ENCODE measurements at places on chromosomes 7 and 10.

DNA sequence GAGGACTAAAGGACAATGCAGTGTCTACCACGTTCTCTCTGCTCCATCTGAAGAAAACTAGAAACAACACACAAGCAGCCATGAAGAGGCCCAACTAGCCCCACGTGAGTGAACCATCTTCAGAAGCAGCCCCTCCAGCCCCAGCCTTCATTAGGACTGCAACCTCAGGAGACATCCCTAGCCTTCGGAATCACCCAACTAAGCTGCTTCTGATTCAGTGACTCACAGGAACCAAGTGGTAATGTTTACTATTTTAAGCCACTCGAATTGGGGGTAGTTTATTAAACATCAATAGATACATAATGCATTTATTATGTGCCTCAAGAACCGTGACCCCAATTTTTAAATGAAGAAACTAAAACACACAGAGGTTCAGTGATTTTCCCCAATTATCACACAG is 22.6 kb downstream of the ARHGAP12 start:
- DNase-seq = no peak

GRCh38 chr7:139861803-139862202 is 32.7 kb downstream of the TBXAS1 start:
- DNase-seq = no peak

GRCh38 chr7:140081774-140082425 is 19.1 kb upstream of the PARP12 start:
- no peak for DNase-seq

DNA sequence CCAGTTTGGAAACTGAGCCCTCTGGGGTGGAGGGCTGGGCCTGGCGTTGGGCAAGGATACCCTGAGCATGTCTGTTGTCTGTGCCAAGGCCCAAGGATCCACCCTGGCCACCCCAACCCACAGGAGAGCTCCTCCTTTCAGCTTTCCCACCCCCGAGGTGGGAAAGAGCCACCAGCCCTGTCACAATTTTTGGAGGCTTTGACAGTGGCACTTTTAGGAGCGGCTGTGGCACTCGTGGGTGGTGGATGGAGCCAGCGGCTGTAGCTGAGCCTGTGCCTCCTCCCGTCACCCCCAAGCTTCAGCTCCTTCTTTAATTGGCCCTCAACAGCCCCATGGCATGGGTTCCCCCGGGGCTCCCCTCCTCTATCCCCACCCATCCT is 18.2 kb upstream of the ZNF862 start:
- no peak for DNase-seq

DNA sequence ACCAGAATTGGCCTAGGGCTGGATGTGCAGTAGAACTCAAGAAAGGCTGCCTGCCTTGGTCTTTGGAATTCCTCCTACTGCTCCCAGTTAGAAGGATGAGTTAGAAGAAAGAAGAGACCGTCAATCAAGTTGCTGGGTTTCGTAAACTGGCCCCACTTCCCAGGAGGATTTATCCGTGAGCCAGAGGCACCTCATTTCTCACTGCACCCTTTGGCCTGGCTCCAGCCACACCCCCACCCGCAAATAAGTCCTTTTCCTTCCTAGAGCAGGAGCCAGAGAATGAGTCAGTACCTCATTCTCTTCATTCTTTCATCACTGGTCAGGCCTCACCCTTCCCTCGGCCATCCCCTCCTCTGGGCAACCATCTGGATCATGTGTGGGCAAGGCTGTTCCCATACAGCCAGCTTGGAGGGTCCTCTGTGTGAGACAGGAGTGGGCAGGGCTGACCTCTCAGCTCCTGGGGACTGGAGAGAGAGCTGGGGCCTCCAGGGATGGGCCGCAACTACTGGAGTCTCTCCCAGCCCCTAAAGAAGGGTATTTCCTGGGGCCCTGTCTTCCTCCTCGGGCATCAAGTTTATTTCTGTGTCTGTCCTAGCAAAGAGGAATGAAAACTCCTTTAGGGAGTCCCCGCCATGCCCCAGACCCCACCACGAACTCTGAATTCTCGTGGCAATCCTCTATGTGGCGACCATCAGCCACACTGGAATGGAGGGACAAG is 87.2 kb upstream of the DUSP5 start:
- no peak for DNase-seq

GRCh38 chr7:41975849-41976248 is 261.2 kb downstream of the GLI3 start:
- DNase-seq = no peak

DNA sequence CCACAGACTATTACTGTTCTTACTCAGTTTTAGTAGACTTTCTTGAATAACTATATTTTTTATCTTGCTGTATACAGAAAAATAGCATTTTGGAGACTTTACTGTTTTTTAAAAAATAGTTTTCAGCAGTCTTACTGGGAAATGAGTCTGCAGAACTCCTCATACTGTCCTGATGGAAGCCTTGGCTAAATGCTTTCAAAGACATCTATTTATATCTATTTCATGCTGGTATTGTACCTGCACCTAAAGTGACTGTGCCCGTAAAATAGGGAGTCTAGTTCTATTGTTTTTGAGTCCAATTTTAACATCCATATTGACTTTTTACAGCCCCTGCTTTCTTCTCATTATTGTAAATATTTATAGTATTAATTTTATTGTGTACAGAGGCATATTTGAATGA is 288.6 kb upstream of the CDC14C start:
- DNase-seq = no peak

GRCh38 chr7:3835109-3835508 is 534.1 kb downstream of the SDK1 start:
- no peak for DNase-seq

DNA sequence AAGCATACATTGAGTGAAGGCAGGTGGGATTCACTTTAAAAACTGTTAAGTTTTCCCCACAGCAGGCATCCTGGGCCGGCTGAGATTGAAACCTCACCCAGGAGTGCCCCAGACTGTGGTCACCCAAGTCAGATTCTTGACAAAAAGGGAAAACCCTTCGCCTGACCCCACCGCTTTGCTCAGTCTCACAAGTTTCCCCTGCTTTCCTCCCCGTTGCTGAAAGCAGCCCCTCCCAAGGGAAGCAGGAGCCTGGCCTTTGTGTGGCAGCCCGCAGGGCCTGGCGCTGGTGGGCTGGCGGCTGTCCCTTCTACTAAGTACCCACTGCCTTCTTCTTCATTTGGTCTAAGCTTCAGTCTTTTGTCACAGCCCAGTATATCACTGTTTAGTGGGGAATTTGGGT is 16.0 kb downstream of the RNF32 start:
- no peak for DNase-seq

DNA sequence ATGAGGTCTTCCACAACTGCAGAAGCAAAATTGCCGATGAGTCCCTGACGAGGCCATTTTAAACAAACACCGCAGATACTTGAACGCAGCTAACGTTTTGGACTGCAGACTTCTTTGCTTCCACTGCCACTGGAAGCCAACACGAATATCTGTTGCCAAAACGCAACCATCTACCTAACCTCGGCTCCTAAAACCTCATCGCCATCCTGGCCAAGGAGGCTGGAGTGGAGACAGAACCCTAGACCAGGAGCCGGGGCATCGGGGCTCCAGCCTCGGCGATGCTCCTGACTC is 493 bp downstream of the WDR91 start:
- no peak for DNase-seq

DNA sequence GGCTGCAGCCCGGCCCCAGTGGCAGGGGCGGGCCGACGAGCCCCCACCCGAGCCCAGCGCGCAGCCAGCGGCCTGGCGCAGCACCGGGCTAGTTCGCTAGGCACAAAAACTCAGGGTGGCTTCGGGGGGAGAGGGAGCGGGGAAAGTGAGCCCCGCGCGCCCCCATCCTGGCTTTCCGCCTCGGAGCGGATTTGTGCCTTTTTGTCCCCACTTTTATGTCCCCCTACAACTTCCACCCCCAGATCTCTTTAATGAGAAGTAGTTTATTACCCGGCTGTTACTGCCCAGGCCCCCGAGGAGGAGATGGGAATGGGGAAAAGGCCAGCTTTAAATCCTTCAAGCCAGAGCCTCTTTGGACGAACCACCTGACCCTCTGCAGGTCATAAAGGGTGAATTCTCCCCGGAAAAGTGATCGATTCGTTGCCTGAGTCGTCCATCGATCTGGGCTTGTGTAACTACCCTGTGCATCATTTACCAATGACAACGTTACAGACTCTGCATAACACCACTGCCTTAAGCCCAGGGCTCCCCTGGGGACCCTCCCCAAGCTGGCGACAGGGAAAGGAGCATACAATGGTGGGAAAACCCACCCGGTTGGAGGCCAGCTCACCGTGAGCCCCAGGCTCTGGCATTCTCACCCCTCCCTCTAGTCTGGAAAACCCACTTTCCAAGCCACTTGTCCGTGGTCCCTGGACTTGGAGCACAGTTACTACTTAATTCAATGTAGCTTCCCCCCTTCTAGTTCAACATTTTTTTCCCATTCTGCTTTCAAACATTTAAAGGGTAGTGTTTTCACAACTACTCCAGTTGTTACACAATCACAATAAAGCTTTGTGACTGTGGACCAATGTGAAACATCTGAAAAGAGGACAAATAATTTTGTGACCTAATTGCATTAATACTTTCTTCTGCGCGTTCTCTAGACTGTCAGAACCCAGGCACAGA is 748 bp upstream of the SH3PXD2A start:
- DNase-seq = no peak

DNA sequence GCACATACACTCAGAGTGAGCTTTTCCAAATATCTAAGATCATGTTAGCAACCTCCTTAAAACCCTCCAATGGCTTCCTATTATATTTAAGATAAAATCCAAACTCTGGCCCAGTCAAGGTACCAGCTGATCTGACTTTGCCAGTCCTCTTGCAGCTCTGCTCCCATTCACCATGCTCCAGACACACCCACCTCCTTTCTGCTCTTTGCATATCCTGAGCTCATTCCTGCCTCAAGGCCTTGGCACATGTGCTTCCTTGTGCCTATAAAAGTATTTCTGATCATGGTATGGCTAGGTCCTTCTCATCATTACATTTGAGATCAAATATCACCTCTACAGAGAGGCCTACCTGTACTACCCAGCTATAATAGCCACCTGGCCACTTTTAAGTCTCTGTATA is 27.5 kb downstream of the XPNPEP1 start:
- DNase-seq = no peak

GRCh38 chr10:44051091-44051490 is 333.8 kb downstream of the CXCL12 start:
- DNase-seq = no peak

- no peak for DNase-seq
Measured at GRCh38 chr10:79582096-79582495, 21.9 kb upstream of the SFTPA2 start.

DNA sequence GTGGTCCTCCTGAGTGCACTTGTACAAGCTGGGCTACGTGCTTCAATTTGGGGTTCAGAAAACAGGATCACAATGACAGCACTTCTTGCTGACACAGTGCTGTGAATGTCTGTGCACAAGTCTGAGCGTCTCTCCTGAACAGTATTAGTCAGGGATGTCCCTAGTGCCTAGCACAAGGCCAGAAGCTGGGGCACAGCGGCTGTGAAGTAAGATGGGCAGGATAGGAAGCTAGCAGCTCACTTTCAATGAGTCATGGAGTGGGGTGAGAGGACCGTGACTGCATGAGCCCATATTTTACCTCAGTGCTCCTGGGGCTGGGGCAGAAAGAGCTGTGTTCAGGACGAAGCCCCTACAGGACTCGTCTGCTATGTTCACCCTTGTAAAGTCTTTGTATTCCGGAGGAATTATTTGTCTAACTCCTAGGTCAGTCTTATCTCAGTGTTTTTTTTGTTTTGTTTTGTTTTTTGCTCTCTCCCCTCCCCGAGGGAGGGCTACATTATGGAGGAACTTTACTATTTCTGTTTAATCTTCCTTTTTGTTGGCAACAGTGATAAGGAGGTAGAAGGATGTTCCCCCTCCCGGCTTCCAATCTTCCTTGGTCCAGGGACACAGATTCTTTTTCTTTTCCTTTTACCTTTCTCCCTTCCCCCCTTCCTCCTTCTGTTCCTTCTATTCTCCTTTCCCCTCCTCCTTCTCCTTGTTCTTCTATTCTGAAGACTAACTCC is 2.8 kb upstream of the LRMDA start:
- DNase-seq = no peak

GRCh38 chr10:86703176-86703575 is 34.9 kb downstream of the LDB3 start:
- no peak for DNase-seq

- DNase-seq = no peak
Measured at GRCh38 chr10:93063144-93063976, 2.8 kb downstream of the CYP26C1 start.

- DNase-seq = no peak
Measured at GRCh38 chr10:75753621-75754020, 322.2 kb downstream of the LRMDA start.

- DNase-seq = no peak
Measured at GRCh38 chr10:83542774-83543411, 596.4 kb upstream of the GHITM start.

DNA sequence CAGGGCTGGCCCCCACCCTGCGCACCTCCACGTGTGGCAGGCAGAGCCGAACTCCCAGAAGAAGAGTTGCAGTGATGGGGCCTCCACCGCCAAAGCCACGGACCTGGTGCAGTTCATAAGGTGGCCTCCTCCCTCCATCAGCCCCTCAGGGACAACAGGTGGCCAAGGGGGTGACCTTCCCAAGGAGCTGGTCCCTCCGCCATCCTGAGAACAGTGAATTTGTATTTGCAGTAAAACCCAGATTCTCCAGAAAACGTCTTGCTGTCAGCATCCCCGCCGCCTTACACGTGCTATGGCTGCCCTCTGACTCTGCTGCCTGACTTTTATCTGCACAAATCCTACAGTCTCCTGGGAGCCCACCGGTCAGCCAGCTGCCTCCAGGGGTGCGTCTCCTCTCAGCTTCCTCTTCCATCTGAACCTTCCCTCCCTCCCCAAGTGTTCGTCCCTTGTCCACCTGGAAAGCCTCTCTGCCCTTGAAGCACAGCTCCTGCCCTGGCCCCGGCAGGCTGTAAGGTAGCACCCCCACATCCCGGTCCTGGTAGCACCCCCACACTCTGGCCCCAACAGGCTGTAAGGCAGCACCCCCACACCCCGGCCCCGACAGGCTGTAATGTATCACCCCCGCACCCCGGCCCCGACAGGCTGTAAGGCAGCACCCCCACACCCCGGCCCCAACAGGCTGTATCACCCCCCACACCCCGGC is 311.8 kb downstream of the PTPRN2 start:
- no peak for DNase-seq

- DNase-seq = no peak
Measured at GRCh38 chr10:1641402-1641801, 95.9 kb downstream of the ADARB2 start.

- DNase-seq = no peak
Measured at GRCh38 chr7:38306914-38307313, 33.5 kb upstream of the TARP start.

DNA sequence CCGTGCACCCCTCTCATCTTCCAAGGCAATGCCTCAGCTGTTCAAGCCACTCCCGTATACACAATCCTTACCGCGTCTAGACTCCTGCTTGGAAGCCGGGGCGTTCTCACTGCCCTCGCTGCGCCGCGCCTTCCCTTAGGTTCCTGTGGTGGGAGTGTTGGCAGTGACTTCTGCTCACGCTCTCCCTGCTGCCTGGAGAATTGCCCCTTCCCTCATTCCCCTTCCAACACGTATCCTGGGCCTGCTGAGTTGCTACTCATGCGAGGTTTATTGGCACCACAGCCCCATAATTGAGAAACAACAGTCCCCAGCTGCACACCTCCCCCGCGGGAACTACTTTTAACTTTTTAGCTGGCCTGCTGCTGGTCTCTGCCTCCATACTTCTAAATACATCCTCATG is 31.9 kb downstream of the RBM17 start:
- DNase-seq = no peak

GRCh38 chr7:40299097-40299496 is 164.3 kb downstream of the SUGCT start:
- no peak for DNase-seq
